Sigmoid colon (tissue), 7 donors: ENCODE measurements at places on chromosomes 4 and X. TPM values are rescaled to one million over a fixed set of nuclear protein-coding genes. Genes with fewer than 3 reads are reported as not detected.

CLTRN gene
- polyA plus RNA-seq, result not detected

DNA sequence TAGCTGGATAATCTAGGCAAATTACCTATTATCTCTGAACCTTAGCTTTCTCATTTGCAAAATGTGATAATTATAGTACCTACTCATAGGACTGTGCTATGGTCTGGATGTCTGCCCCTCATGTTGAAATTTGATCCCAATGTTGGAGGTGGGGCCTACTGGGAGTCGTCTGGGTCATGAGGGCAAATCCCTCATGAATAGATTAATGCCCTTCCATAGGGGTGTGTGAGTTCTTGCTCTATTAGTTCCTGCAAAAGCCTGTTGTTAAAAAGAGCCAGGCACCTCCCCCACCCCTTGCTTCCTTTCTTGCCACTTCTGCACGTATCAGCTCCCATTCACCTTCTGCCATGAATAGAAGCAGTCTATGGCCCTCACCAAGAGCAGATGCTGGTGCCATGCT, 73.9 kb downstream of the SERTM2 start:
- no peaks in the 10 kb centered on the region for H3K4me1 ChIP-seq
- H3K27ac ChIP-seq, result no peak overlapping the region
- H3K27me3 ChIP-seq, result no peaks in the 10 kb centered on the region

GLRA2 gene
- polyA plus RNA-seq, result under 0.01 TPM

DNA sequence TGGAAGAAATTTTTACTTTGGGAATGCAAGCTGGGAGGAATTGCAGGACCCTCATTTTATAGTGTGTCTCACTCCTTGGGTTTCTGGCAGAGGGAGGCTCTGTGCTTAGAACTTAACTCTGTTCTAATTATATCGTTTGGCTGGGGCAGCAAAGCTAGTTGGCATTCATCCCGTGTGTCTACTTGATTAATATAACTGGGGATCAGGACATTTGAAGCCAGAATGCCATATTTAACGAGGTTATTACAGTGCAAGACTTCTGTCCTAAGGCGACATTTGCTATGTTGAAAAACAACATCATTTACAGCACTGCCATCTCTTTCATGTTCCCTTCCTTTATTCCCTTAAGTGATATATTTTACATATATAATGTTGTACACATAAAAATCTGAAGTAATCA, 179.1 kb upstream of the TBC1D9 start:
- H3K4me3 ChIP-seq, result no peak overlapping the region
- H3K36me3 ChIP-seq, result no peaks in the 10 kb centered on the region
- peak; percentile 84 for DNase-seq

GRCh38 chrX:72461766-72462165, 110.9 kb downstream of the HDAC8 start:
- no peaks in the 10 kb centered on the region for H3K27me3 ChIP-seq
- no peaks in the 10 kb centered on the region for H3K4me1 ChIP-seq
- H3K4me3 ChIP-seq, result no peak overlapping the region
- no peak for DNase-seq

- no peak overlapping the region for H3K27ac ChIP-seq
- H3K36me3 ChIP-seq, result no peaks in the 10 kb centered on the region
- no peak overlapping the region for H3K4me3 ChIP-seq
- no peaks in the 10 kb centered on the region for H3K27me3 ChIP-seq
- DNase-seq, result no peak
Observed at GRCh38 chr4:152609481-152609880, 70.3 kb downstream of the TMEM154 start.

- no peak overlapping the region for H3K4me3 ChIP-seq
- H3K36me3 ChIP-seq, result no peaks in the 10 kb centered on the region
- H3K27ac ChIP-seq, result no peak overlapping the region
- DNase-seq, result no peak
- no peaks in the 10 kb centered on the region for H3K27me3 ChIP-seq
Observed at GRCh38 chr4:184959786-184960185, 58.5 kb upstream of the HELT start.

DNA sequence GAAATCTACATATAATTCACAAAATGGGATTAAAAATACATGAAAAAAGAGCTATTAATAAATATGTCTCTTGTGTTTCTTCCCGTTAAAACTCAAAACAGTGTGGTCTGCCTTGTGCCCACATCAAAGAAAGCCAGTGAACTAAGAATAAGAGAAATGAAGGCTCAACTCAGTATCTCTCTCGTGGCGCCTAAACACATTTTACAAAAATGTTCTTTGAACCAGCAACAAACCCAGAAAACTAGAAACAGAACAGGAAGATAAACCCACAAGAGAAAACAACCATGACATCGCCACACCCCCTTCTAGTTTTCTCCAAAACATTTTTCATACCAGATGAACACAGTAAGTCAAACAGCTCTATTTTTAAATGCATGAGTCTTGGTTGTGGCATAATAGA, 130.1 kb downstream of the DCHS2 start:
- no peak overlapping the region for H3K4me3 ChIP-seq
- no peaks in the 10 kb centered on the region for H3K36me3 ChIP-seq
- DNase-seq, result no peak
- H3K4me1 ChIP-seq, result peaks cover 30% of the 10 kb centered on the region
- H3K27ac ChIP-seq, result no peak overlapping the region
- no peaks in the 10 kb centered on the region for H3K27me3 ChIP-seq

GRCh38 chr4:94412658-94413038, 39.1 kb upstream of the PDLIM5 start:
- peaks cover 49% of the 10 kb centered on the region for H3K4me1 ChIP-seq
- peak overlapping the region; percentile 17 for H3K4me3 ChIP-seq
- no peaks in the 10 kb centered on the region for H3K36me3 ChIP-seq
- peak overlapping the region; percentile 81 for H3K27ac ChIP-seq

DNA sequence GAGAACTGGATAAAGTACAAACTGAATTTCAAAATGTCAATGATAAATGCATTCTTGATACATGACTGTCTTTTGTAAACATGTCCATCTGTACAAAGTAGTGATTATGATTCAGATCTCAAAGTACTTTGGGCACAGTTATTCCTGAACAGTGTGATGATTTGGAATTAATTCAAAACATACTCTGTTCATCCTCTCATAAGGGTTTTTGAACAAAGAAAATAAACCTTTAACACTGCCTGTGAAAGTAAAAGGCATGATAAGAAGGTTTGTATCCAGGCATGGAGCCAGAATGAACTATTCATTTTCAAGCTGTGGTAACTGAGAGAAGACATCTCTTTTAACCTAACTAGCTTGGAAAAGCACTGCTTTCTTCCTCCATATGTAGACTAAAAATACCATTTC, 883 bp upstream of the KLHL4 start:
- no peak overlapping the region for H3K4me3 ChIP-seq
- no peaks in the 10 kb centered on the region for H3K4me1 ChIP-seq
- no peaks in the 10 kb centered on the region for H3K27me3 ChIP-seq
- no peaks in the 10 kb centered on the region for H3K36me3 ChIP-seq
- peak overlapping the region; percentile 74 for H3K27ac ChIP-seq
